ENCODE measurements at places on chromosomes 1 and 21.

DNA sequence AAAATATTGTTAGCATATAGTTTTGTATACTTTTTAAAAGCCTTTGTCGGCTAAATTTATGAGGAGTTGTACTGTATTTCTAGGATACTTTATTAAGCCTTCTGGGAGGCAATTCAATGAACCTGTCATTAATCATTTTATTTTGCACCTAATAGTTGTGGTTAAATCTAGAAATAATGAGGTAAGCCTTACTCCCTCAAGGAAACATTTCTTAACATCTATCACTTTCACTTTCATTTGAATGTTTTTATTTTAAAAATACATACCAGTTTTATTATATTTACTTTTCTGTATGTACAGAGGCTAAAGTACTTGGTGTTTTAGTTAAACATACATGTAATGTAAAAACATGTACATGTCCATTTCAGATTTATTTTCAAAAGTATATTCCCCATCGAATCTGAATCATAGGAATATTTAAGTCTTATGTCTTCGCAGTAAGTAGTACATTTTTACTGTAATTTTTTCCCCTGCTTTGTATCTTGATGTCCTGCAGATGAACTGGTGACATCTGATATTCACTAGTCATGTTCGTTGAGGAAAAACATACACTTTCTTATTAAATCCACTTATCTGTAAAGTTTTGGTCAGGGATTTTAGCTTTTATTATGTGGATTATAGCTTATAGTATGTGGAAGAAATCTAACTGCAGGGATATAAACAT, 82.8 kb downstream of the DISP1 start:
- DNase-seq, result no peak

DNA sequence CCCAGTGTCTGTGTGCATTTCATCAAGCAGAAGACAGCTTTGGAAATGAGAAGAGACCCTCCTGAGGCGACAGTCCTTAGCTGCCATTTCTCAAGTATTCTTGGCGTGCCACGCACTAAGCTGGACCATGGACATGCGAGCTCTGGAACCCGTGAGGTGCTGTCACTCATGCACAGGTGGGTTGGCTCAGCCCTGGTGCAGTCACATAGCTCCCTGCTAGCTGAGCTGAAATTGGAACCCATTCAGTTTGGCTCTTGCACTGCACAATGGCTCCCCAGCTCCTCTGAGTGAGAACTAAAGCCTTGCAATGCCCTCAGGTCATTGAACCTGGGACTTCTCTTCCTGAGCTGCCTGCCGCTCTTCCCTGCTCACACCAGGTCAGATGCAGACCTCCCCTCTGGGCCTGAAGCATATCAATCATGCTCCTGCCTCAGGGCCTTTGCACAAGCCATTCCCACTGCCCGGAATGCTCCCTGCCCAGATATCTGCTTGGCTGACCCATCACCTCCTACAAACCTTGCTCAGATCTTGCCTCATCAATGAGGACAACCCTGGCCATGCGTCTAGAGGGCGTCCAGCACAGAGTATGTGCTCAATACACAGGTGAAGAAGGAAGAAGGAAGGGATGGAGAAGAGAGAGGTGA, 6.3 kb upstream of the SRARP start:
- DNase-seq, result no peak

DNA sequence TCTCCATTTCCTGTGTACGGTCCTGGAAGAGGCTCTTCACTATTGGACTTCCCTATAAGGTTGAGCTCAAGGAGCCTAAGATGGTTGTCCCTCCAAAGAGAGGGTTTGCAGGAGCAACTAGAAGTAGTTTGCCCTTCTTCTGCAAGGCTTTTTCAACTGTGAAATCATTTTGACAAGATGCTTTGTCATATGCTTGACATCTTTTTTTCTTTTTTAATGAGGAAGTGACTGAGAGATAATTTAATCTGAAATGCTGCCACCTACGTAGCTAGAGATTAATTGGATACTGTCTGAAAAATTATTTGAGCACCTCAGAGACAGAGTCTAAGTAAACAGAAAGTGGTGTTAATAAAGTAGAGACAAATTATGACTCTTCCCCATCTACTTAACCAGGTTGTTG, 97.0 kb downstream of the CHRM3 start:
- DNase-seq, result no peak

DNA sequence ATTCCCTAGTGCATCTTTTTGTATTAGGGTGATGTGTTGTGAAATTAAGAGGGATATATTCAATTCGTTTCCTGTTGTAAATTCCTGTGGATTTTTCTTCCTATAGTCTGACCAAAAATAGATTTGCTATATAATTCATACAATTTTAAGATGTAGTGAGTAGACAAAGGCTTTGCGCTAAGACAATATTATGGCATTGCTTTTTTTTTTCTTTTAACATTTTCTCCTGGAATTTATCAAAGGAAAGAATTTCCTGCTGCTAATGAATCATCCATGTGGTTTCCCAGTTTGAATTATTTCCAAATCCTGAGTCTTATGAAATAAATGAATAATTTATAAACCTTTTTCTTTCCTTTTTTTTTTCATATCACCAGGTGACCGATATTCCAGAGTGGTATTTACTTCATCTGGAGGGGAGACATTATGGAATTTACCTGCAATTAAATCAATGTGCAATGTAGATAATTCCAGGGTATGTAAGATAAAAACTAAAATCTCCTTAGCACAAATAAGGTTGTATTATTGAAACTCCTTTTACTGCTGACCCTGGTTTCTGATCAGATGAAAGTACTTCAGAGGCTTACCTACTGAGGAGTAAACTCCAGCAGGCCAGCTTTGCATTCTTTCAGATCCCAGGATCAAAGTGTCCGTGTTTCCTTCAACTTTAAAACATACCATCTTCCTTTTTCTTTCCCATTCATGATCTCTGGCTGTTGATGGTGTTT, 148.4 kb downstream of the TLR5 start:
- no peak for DNase-seq

- DNase-seq, result no peak
Measured at GRCh38 chr1:26666855-26667254, 29.0 kb upstream of the ARID1A start.

DNA sequence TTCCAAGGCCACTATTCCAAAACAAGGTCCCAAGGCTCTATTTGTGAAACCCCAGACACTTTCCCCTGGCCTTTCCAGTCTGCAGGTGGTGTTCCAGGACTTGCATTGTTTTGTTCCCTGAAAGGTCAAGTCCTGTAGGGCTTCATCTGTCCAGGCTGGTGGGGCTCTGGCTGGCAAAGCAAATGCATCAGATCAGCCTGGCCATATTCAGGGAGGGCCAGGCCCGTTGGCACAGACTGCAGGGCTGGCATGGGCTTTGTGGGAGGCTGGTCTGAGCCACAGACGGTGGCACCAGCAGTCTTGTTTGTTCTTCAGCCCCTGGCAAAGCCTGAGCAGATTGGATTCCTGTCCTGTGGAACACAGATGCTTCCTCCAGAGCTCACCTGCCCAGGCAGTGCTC, 93.0 kb downstream of the SPATA46 start:
- no peak for DNase-seq

GRCh38 chr1:156072251-156072650, 10.0 kb downstream of the MEX3A start:
- no peak for DNase-seq

- DNase-seq, result no peak
Measured at GRCh38 chr1:71245246-71245645, 164.4 kb upstream of the ZRANB2 start.

DNA sequence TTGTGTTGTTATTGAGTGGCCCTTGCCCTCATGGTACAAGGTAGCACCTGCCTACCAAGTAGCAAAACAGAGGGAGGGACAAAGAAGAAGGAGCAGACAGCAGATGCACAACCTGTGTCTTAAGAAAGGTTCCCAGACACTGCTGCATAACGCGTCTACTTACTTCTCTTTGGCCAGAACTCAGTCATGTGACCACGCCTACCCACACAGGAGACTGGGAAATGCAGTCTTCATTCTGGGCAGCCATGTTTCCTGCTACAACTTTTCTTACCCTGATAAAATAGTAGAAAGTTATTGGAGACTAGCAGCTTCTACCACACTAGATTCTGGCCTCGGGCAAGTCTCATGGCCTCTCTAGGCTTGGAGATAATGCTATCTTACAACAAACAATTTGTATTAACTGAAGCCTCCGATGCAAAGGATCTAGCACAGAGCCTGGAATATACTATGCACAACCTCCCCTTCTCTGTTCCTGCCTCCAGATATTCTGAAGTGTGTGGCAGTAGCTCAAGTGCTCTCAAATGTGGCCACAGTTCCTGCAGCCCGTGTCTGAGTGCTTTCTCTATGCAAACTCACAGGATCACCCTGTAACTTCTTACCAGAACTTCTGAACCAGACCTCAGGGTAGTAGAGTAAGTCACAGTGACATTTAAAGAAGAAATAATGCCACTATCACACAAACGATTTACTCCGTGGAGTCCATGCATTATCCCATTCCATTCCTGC, 34.1 kb upstream of the BTG2 start:
- no peak for DNase-seq

DNA sequence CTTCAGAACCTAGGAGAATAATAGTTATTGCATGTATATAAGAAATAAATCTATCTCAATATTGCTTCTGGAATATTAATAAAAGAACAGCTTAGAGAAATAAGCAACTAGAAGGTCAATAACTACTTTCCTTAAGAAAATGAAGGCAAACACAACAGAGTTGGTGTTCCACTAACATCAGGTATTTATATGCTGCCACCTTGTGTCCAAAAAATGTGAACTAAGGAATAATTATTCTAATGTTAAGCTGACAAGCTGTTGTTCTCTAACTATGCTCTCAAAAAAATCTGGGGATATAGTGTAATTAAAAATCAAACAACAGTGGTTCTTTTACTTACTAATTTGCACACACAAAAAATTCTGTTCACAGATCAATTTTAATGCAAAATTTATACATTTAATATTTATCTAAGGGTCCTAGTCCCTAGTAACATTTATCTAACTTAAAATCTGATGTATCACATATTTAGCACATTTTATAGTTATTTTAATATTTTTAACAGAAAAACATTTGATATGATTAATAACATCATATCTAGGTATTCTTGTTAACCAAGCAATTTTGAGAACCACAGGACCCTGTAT, 39.6 kb downstream of the UCHL5 start:
- no peak for DNase-seq

GRCh38 chr21:43775795-43776430, at the start of gene CSTB:
Gene CSTB (minus strand): TSS chr21:43776308. CDS start chr21:43776269, 39 bp downstream.
- DNase-seq, result peak; percentile 75

- no peak for DNase-seq
Measured at GRCh38 chr1:182709225-182709764, 24.9 kb upstream of the RGS8 start.

GRCh38 chr1:155085504-155086127, 7.0 kb downstream of the EFNA3 start:
- peak; percentile 69 for DNase-seq

Measured in stimulated activated CD8-positive, alpha-beta memory T cell treated with anti-CD3 and anti-CD28 coated beads, Interleukin-4, amount 100 ng/mL, for 4 hours (primary cell).